ENCODE measurements at places on chromosomes 2 and 18. TPM values are rescaled to one million over a fixed set of nuclear protein-coding genes. Genes with fewer than 3 reads are reported as not detected.

GRCh38 chr2:8080063-8080462 is 601.8 kb upstream of the ID2 start:
- DNase-seq: no peak

GRCh38 chr2:200159357-200159707 is 147.2 kb upstream of the SPATS2L start:
- no peak for DNase-seq

- no peak for DNase-seq
Measured at GRCh38 chr2:189002079-189002478, 27.9 kb downstream of the COL3A1 start.

BOLA3 gene
- total RNA-seq: 89.6 TPM
